T-helper 9 cell (primary cell): ENCODE measurements at places on chromosomes 2 and 18.

DNA sequence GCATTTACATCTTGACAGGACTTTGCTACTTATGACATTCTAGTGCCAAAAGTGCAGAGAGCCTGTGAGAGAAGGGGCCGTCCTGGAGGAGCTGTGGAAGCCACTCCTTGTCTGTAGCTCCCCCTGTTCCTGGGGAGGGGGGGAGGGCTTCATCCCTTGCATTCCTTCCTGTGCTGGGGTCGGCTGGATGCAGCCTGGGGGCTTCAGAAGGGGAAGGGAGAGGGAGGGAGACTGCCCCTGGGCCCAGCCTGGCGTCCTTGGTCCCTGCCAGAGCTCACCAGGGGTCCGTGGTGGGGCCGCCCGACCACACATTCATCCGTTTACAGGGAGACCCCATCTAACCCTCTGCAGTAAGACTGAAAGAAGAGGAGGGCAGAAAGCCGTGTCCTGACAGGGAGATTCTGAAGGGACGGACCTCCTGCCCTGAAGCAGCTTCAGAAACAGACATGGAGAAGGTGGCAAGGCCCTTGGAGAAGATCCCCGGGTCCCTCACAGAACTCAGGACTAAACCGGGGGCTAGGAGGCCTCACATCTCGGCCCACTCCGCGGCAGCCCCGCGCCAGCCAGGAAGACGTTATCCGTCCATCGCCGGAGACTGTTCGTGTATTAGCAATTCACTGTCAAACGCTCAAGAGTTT, 258.3 kb upstream of the SALL3 start:
- no peak for DNase-seq

DNA sequence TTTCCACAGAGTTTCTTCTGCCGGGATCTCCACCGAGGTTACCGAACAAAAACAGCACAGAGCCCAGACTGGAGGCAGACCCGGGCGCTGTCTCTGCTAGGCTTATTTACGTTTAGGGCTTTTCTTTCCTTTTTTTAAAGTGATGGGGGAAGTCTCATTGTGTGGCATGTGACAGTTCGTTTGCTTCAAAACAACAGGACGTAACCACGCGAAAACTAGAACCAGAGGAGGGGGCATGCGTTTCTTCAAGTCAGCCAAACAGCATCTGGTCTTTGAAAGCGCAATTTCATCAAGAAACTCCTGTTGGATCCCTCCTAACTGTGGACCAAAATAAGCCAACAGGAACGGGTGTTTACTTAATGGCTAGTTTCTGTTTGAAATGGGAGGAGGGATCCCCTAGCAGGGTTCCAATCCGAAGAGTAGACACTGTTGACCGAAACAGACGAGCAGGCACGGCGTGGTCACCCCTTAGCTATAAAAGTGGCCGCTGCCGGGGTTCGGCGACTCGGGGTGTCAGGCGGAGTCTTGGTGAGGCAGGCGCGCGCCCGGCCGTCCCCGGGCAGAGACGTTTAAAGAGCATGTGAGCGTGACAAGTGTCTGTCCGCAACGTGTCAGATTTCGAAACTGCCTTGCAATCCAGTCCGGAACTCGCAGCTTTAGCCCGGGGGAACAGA, 997 bp upstream of the TGIF1 start:
- peak; percentile 54 for DNase-seq

DNA sequence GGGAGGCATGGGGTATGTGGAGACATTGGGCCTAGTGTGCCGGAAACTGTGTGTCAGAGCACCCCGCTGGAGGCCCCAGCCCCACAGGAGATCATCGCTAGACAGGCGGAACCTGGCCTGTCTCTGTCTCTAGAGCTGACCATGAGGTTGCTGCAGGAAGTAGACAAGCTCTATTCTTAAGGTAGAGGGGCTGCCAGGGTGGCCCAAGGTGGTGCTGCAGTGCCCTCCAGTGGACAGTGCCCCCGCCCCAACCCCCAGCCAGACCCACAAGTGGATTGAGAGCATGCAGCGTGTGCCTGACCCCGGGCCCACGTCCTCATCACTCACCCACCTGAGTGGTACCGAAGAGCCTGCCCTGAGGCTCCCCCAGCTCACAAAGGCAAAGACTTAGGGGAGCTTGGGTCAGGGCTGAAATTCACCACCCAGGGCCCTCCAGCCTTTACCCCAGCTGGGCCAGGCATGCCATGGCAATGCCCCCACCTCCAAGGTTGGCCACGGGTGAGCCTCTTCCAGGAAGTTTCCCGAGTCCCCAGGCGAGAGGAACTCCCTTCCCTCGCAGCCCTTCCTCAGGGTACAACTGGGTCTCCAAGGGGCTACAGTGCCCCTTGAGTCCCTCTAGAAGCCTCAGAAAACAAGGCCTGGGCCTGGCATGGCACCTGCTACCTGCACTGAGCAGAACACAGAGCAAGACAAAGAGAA, 155.0 kb downstream of the TTC32 start:
- no peak for DNase-seq

GRCh38 chr2:188013767-188014166, 277.9 kb upstream of the GULP1 start:
- DNase-seq, result no peak

- DNase-seq, result no peak
These were observed 63.0 kb downstream of the DDX1 start for GRCh38 chr2:15654727-15655073.

DNA sequence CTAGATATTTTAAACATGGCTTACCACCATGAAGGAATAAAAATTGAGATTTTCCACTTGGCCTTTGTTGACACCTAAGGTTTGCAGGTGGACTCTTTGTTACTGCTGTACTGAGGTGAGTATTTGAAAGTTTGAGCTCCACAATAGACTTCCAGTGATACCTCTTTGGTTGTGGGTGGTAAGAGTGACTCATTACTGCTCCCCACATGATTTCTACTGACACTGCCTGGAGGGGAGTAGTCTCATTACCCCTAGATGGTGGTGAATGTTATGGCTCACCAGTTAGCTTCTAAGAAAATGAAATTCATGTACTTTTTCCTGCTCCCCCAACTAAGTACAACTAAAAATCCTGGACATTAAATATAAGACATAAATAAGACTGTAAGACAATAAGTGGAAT, 1183.1 kb upstream of the TMEFF2 start:
- DNase-seq, result no peak

DNA sequence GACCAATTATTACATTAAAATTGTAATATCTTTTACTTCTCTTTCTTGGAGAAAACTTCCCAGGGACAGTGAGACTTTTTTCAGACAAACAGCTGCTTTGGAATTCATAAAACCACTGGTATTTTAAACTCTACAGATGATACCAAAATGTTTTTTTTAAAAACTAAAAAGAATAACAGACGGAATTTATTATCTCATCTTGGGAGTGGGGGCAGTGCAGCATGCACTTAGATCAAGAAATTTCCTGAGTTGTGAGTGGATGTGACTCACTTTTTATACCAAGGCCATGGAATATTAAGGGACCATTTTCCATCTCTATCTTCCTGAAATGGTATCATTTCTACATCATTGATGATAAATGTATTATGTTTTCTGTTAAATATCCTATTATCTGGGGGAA, 422.8 kb upstream of the HNRNPA3 start:
- DNase-seq, result no peak

DNA sequence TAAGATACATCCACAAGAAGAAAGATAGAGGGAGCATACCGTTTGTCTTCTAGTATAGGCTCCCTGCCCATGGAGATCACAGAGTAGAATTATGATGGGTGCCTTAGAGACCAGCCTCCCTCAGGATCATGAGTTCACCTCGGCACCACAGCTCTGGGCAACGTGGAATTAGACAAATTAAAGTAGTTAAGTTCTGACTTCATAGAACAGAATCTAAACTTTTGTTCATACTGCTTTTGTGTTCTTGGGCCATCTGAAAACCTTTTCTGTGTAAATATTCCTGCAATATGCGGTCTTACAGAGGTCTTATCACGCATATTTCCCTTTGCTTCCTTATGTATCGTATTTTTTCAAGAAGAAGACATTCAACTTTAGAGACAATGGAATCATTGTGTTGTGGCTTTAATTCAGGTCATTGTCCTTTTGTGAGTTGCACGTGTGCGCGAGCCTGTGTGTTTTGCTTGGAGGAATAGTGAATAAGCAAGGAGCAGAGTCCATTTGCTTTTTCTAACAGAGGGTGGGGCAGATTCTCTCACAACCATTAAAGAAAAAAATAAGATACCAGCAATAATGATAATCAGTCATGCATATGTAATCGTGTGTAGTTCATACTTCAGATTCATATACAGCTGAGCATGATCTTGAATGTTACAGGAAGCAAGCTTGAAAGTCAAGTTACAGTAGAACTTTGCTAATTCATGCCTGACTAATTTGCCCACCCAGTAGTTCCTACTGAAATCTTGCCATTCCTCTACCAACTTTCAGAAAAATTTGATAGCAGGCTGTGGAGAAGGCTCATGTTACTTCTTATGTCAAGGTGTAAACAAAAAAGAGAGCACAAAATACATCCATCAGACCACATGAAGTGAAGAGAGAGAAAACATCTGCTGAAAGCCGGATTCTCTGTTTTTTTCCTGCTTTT, 243.6 kb downstream of the NEDD4L start:
- DNase-seq, result no peak

DNA sequence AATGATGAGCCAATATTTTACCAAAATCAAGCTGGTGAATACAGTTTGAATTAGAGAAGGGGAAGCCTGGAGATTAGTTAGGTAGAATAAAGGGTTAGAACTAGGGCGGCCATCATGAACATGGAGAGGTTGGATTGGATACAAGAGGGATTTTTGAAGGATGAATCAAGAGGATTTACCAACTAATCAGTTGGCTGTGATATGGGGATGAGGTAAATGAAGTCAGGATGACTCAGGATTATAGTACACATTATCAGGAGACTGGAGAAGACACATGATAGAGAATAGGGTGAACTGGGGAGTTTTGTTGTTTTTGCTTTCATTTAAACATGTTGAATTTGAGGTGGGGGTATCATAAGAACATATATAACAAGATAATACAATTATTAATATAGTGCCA, 73.8 kb upstream of the PROKR1 start:
- DNase-seq, result no peak

DNA sequence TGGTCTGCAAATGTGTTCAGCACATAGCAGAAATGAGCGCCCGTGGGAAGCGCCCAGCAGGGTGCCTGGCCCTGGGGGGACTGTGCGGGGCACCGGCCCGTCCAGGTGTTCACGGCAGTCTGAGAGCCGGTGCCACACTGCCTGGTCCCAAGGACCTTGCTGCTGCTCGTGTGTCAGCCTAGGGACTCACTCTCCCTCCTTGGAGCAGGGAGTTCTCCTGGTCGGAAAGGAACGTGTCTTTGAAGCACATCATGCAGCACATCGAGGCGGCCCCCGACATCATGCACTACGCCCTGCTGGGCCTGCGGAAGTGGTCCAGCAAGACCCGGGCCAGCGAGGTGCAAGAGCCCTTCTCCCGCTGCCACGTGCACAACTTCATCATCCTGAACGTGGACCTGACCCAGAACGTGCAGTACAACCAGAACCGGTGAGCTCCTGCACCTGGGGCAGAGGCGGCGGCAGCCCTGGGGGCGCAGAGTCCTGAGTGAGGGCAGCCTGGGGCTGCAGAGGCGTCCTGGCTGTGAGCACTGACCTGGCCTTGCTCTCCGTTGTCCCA, 36.0 kb downstream of the NTSR2 start:
- DNase-seq, result no peak

GRCh38 chr18:62175521-62175920, 11.3 kb downstream of the PIGN start:
- DNase-seq, result no peak

- no peak for DNase-seq
These were observed 60.2 kb downstream of the PDE1A start for GRCh38 chr2:182366628-182367027.

DNA sequence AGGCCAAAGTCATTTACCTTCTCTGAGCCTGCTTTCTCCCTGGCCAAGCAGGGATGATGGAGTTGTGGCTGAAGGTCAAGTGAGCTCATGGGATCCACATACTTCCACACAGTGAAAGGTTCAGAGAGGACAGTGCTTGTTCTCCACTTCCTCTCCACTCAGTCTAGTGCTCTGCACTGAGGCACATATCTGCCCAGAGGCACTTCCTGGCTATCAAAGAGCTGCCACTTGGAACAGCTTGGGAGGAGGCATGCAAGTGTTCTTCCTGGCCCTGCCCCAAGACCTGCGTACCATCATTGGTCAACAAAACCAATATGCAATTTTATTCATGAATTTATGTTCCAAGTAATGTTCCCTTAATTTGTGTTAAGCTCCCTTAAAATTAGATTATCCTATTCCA, 71.9 kb downstream of the RNF152 start:
- no peak for DNase-seq

DNA sequence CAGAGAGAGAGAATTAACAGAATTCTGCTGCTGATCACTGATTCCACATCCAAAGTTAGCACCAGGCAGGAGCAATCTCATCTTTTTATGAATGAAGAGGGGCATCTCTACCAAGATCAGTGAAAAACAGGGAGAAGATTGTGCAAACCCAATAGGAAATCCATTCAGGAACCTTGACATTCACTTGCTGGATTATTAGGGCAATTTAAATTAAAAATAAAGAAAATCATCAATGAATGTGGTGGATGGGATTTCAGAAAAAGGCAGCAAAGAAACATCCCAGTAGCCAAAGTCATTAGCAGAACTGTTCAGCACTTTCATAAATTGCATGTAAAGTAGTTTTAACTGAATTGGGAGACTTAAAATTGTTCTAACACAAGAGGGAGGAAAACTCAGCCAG, 423.2 kb downstream of the TGIF1 start:
- no peak for DNase-seq

DNA sequence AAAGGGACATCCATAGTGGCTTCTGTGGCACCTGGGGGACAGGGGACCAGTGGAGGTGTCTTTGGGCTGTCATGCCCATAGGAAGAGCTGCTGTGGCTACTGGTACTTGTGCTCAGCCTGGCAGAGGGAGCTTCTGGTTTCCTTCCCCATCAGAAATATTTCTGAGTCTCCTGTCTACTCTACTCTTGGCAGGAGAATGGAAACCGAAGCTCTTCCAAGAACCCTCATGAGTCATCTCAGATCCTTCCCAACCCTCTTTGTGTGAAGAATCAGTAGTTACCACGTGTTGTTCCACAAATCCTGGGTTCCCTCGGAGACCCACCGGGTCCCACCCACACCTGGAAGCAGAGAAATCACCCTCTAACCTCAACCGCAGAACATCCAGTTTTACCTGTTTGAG, 234.9 kb downstream of the FHOD3 start:
- no peak for DNase-seq

DNA sequence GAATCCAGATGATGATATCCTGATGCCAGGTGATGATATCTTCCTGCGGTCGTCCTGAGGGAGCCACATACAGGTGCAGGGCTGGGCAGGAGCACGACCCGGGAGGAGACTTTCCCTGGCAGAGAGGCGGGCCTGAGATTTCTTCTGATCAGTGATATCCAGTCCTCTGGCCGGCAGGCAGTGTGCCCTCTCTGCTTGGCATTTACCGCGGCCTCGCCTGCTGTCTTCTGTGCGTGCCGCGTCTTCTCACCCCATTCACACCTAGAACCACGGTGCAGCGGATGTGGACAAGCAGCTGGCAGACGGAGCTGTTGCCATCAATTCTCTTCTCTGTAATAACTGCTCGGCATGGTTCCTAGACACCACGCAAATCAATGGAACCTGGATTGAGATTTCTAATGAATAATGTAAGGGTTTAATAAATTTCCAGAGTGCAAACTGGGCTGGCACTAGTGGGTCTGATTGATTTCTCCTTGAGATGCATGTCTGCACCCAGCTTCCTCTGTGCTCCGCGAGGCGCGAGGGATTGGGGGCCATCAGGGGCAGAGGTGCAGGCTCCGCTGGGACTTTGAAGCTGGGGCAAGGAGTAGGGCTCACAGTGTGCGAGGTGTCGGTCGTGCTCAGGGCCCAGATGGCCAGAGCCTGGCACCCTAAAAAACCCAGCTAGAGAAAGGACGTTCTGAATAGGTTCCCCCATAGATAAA, 208.9 kb upstream of the HDAC4 start:
- DNase-seq, result no peak
